ENCODE measurements at places on chromosomes 1 and 21.

GRCh38 chr1:221856228-221857093 is 114.6 kb upstream of the DUSP10 start:
- DNase-seq = no peak

- no peak for DNase-seq
Measured at GRCh38 chr1:169694304-169695075, 16.9 kb downstream of the SELL start.

GRCh38 chr21:14040386-14040785 is 170.4 kb downstream of the LIPI start:
- no peak for DNase-seq

DNA sequence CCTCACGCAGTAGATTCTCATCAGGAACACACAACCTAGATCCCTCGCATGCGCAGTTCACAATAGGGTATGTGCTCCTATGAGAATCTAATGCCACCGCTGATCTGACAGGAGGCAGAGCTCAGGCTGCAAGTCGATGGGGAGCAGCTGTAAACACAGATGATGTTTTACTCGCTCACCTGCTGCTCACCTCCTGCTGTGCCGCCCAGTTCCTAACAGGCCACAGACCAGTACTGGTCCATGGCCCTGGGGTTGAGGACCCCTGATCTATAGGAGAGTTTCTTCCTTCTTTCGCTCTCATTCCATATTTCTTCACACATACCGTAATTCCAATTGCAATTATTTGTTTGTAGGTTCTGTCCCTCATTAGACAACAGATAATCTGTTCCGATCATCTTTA is 103.4 kb downstream of the CLEC20A start:
- DNase-seq = no peak

- DNase-seq = peak; percentile 55
Measured at GRCh38 chr1:35577071-35577998, 4.2 kb downstream of the TFAP2E start.

- no peak for DNase-seq
Measured at GRCh38 chr1:112011202-112011601, 21.7 kb upstream of the KCND3 start.

GRCh38 chr1:22761101-22761500 is 50.5 kb downstream of the EPHB2 start:
- no peak for DNase-seq

DNA sequence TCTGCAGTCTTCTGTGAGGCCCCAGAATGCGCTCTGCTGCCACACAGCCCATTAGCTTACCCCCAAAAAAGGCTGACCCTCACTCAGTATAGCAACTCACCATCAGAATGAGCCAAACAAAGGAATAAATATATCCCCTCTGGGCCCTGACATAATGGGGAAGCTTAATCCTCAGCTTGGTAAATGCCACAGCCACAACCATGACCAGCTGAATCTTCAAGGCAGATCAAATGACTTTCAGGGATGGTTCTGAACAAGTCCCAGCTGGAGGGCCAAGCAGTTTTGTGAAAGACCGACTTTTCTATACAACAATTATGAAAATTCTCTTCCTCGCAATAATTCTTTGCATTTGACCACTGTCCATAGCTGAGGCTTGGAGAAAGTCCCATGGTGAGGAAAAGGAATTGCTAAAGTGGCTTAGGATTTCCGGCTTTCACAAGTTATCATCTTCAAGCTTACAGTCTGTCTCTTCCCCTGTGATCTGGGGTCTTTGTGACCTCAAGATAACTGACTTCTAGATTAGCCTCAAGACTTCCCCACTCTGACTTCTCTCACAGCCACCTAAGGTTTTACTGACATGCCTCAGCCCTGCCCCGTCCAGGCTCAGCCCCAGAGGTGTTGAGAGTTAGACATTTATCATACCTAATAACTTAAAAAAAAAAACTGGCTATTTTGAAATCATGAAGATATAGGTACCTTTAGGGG is 47.8 kb upstream of the PBX1 start:
- DNase-seq = no peak

- DNase-seq = no peak
Measured at GRCh38 chr1:53025034-53025768, 36.8 kb upstream of the PODN start.

- no peak for DNase-seq
Measured at GRCh38 chr1:65079941-65080340, 68.1 kb upstream of the AK4 start.
